ENCODE measurements at places on chromosomes 12 and 14.
A peak's percentile ranks its signal among the peaks of the same experiment; 100 is the strongest.

DNA sequence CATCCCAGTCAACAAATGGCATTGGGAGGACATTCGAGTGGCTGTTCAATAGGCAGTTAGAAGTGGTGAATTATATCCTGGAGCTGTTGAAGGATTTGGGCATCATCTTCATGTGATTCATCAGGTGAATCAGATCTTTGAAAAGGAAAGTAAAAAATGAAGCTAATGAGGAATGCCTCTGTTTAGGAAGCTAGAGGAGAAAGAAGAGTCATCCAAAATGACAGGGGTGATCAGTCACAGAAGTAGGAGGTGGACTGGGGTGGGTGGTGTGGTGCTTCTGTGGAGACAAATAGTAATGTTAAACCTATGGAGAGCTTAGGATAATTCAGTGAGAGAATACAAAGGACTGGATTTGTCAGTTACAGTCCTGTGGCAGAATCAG, 32.7 kb downstream of the DIP2B start:
- no peak for DNase-seq

DNA sequence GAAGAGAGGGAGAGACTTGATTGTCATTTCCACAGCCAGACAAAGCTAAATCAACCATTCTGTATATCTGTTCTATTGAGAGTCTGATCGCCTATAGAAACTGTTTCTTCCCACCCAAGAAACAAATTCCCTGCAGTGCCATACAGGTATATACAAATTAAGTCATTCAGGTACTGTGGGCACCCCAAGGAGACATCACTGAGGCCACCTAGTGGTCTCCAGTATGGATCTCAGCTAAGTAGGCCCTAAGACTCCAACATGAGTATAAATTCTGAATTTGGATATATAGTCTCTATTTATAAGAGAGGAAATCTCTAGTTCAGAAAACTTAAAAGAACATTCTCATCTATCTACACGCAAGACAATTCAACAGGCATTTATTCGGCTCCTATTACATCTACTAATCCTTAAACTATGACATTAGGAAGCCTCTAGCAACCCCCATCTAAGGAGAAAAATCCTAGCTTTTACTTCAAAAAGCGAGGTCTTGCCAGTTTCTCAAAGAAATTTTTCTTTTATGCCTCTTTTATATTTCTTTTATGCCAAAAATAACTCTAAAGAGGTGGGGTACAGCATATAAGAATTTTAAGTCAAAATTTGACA, 62.6 kb downstream of the DCAF5 start:
- DNase-seq, result peak; percentile 29

DNA sequence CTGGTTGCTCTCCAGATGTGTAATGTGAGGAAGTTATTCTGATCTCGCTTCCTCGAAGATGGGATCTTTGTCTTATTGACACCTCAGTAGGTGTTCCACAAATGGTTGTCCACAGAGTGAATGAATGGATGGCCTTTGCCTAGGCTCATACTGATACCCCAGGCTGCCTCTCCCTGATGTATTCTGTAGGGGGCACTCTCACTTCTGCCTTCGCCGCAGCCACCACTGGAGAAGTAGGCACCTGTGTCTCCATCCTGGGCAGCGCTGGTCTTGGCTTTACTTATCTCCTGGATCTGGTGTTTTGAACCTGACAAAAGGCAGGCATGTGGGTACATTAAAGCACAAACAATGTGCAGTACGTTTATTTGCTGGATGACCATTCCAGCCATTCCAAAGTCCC, 82.1 kb downstream of the ZFP36L1 start:
- no peak for DNase-seq

GRCh38 chr12:102910137-102910536, 6.9 kb downstream of the PAH start:
- no peak for DNase-seq

- no peak for DNase-seq
Measured at GRCh38 chr14:63952053-63952932, 99.5 kb downstream of the SYNE2 start.

DNA sequence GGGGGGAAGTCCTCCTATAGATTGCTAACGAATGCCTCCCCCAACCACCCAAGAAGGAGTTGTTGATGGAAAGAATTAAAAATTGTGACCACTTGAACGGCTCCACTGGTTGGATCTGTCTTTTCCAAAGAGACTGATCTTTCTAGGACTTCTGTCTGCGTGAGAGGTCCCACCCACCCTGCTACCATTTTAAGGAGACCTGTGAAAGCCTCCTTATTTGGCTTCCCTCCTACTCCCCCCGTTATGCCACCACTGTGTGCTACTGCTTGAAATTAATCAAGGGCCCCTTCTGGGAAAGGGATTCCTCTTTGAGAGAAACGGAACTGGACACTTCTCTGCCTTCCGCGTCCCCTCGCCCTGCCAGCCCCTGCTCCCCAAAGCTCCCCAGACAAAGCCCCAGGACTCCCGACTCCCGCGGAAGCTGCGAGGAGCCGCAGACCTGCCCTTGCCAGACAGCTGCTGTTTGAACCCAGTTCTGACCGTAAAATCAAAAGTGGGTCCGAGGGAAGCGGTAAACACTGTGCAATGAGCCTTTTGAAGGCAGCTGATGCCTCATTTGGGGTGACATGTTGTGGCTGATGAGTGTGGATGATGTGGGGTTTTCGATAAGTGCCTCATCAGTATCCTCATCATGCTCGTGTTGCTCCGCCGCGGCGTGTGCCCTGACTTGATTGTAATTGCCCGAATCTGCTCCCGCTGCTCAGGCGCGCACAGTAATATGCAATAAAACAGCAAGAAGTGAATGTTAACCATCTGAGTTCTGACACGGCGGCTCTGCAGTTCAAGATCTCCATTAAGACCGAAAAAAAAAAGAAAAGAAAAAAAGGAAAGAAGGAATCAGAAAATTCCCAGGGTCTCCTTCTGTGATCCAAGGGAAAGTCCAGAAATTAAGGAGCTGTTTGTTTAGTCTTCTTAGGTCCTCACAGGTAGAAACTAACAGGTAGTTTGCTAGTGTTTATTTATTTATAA, 48.2 kb downstream of the MBIP start:
- DNase-seq, result no peak

DNA sequence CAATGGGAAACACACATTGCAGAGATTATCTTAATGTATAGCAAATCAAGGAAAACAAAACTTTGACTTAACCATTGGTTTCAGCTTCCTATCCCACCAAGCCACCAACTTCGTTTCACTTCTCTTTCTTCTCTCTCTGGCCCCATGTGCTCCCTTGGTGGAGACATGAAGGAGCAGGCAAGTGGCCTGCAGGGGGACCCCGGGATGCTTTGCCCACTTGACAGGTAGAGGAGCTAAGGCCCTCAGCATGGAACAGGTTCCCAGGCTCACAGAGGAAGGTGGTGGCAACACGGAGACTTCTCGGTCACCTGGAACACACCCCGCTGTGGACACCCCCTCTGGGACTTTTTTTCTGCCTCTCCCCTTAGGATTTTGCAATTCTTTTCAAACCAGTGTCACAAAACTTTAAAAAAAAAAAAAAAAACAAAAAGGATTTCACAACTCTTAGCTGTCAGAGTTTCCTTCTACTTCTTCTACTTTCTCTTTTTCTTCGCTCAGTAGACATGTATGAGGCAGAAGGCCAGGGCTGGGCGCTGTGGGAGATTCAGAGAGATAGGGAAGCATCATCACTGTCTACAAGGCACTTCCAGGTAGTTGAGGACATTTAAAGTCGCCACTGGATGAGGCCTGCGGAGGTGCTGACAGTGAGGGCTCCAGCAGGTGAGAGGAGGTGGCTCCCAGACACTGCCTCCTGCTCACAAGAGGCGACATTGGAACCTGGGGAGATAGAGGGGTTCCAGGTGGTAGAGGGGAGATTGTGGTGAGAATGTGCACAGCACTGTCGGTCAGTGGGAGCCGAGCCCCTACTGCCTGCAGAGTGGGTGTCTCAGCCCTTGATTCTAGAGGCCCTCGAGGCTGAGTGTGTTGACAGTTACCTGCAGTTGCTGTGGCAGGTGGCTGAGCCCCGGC, 119.6 kb downstream of the GCH1 start:
- peak; percentile 33 for DNase-seq

GRCh38 chr12:121470751-121471150, 70.8 kb downstream of the RNF34 start:
- no peak for DNase-seq

- DNase-seq, result no peak
Measured at GRCh38 chr14:26820572-26820971, 222.7 kb upstream of the NOVA1 start.

- no peak for DNase-seq
Measured at GRCh38 chr12:59446116-59446515, 149.7 kb upstream of the SLC16A7 start.

GRCh38 chr12:116244474-116245090, 32.9 kb downstream of the MED13L start:
- DNase-seq, result no peak

Measured in WERI-Rb-1 (cell line).